CD8-positive, alpha-beta memory T cell (primary cell): ENCODE measurements at places on chromosomes 16 and 17.

- DNase-seq = no peak
Observed at GRCh38 chr17:20074489-20074888, 65.3 kb downstream of the SPECC1 start.

GRCh38 chr16:57863434-57864160, 61.3 kb upstream of the KIFC3 start:
- DNase-seq = no peak

GRCh38 chr17:7296189-7296861, 1.9 kb upstream of the YBX2 start:
- no peak for DNase-seq

DNA sequence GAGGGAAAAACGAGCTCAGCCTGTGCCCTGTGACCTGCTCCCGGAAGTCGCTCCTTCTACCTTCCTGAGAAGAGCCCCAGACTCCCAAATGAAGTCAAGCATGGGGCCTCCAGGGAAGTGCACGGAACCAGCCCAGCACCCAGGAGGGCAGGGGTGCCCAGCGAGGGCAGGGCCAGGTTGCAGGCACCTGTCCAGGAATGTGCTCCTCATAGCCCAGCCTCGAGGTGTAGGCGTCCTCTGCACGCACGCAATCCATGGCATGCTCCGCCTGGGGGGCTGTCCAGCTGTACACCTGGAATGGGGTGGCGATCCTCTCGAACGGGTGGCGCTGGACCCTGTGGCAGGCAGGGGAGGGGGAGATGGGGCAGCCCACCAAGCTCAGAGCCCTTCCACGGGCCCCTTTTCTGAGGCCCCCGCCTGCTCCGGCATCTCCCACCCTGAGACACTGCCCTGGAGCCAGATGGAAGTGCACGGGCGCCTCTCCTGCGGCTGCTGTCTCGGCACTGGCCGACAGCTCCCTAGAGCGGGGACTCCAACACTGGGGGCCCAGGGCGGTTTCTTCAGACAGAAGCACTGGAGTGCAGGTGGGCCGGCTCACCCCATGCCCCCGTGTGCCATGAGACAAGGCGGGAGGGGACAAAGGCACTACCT, 10.9 kb downstream of the CLUH start:
- peak; percentile 35 for DNase-seq

DNA sequence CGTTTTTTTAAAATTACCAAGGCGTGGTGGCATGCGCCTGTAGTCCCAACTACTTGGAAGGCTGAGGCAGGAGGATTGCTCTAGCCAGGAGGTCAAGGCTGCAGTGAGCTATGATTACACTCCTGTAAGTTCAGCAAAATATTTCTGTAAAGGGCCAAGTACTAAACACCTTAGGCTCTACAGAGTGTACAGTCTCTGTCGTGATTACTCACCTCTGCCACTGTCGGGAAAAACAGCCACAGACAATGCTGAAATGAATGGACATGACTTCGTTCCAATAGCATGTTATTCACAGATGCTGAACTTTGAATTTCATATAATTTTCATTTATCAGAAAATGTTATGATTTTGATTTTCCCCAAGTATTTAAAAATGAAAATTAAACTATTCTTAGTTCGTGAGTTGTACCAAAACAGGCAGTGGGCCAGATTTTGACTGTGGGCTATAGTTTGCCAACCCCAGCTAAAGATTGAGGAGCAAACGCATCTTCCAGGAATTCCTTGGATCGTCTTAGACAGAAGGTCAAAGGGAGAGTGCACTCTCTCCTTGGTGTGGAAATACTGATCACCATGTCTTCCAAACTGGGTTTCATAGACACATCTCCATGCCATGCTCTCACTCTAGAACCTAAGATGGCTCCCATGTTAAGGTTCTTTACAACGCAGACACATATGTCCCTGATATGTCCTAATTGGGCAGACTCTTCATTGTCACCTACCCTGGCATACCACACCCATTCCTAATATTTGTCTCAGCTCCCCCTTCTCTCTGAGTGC, 89.5 kb downstream of the MARF1 start:
- DNase-seq = no peak

GRCh38 chr17:58319173-58320162, 9.1 kb downstream of the TSPOAP1 start:
- DNase-seq = no peak

- no peak for DNase-seq
Observed at GRCh38 chr16:86756882-86757703, 178.7 kb downstream of the FOXL1 start.

DNA sequence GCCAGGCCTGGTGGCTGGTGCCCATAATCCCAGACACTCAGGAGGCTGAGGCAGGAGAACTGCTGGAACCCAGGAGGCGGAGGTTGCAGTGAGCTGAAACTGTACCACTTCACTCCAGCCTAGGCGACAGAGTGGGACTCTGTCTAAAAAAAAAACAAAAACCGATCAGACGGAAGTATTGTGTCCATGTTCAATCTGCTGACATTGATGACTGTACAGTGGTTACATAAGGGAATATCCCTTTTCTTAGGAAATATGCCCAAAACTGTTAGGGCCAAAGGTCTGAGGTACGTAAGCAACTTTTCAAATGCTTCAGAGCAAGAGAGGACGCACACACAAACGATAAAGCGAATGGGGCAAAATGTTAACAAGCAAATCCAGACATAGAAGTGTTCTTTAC, 69.8 kb upstream of the DNAH17 start:
- no peak for DNase-seq

DNA sequence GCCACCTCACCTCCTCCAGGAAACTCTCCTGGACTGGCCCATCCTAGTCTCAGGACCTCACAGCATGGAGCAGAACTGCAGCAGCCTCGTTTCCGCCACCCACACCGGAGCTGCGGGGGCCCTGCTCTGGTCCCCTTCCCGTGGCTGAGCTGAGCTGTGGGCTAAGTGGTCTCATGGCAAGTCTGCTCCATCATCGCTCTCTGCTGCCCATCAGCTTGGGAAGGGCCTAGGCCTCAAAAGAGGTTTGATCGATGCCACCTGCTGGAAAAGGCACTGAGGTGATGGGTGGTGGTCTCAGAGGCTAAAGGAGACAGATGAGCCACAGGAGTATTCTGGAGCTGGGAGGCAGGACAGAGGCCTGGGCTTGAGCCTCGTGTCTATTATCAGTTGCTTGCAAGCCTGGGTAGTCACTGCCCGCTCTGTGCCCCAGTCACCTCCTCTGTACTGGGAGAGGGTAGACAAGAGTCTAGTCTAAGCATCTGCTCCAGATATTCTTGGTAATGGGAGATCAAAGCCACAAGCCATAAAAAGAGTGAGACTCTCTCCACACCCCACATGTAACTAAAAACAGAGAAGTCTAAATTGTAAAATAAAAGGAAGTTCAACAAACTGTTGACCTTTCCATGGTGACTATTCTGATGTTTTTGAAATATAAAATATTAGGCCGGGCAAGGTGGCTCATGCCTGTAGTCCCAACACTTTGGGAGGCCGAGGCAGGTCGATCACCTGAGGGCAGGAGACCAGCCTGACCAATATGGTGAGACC, 1.6 kb downstream of the ITGAE start:
- no peak for DNase-seq

GRCh38 chr17:33511670-33512069, 218.6 kb upstream of the ASIC2 start:
- no peak for DNase-seq

- DNase-seq = no peak
Observed at GRCh38 chr17:65442250-65442649, 119.2 kb downstream of the AXIN2 start.

DNA sequence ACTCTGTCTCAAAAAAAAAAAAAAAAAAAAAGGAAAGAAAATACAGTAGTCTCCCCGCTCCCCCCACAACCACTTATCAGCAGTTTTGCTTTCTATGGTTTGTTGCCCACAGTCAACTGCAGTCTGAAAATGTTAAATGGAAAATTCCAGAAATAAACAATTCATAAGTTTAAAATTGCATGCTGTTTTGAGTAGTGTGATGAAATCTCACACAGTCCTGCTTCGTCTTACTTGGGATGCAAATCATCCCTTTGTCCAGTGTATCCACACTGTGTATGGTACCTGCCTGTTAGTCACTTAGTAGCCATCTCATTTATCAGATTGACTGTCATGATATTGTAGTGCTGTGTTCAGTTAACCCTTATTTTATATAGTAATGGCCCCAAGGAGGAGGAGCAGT, 41.5 kb downstream of the NF1 start:
- no peak for DNase-seq

DNA sequence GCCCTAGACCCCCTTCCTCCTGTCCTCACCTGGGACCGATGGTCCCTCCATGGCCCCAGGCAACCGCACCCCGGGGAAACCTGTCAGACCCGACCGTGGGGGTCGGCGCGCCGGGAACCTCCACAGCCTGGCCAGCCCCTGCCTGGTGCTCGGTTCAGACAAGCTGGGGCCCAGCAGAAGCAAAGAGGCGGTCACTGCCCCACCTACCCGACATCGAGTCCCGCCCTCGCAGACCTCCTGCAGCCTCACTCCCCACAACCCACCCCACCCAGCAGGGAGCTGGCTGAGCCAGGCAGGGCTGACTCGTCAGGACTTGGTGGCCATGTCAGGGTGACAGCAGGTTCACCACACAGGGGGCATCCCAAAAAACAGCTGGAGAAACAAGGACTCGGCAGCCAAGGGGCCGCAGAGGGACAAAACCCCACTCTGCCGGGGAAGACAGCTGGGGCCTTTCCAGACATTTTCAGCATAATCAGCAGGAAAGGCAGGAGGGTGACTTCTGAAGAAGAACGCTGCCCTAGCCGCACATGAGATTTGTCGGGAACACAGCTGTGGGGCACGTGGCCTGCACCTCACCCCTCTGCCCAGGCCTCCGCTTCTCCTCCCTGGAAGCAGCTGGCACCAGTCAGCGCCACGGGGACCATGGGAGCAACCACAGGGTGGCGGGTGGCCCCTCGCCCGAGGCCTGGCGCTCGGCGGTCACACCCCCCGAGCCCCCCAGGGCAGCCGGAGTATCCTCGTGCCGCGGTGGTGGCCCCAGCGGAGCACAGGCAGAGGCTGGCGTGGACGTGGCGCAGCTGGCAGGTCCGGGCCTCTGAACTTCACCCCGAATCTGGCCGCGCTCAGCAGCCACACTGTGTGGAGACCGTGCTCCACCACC, 22.9 kb downstream of the GNPTG start:
- no peak for DNase-seq

DNA sequence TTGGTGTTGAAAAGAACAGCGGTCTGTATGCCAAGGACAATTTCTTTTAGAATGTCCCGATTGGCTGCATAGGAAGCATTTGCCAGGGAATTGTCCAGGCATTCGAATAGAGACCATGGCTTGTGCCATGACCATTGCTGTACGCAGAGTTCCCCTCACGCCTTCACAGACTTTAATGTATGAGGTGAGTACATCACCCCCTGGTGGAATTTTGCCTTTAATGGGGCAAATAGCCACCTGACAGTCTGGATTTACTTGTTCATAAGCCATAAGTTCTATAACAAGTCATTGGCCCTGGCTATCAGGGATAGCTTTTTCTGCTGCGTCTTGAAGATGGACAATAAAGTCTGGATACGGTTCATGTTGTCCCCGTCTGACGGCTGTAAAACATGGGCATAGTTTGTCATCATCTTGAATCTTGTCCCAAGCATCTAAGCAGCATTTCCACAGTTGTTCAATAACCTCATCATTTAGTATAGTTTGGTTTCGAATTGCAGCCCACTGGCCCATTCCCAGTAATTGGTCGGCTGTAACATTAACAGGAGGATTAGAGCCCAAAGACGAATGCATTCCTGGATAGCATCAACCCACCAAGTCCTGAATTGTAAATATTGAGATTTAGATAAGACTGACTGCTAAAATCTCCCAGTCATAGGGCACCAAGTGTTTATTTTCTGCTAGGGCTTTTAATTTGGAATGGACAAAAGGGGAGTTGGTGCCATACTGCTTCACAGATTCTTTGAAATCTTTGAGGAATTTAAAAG, 67.7 kb upstream of the ARL4D start:
- DNase-seq = no peak

GRCh38 chr17:51118330-51119195, 2.1 kb downstream of the SPAG9 start:
- no peak for DNase-seq

DNA sequence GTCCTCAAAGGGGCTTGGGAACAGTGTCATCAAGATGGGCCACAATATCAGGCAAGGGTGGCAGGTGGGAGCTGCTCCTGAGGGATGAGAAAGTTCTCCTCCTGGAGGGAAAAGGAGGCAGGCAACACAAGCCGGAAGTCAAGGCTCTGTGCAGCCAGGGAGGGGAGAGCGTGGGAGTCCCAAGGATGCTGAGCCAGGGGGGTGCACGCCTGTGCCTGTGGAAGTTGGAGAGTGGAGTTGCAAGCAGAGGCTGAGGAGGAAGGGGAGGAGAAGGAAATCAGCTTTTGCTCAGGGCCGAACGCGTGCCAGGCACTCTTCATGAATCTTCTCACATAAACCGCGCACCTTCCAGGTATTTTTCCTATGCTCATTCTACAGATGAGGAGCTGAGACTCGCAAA, 7.4 kb upstream of the SLC13A2 start:
- no peak for DNase-seq

DNA sequence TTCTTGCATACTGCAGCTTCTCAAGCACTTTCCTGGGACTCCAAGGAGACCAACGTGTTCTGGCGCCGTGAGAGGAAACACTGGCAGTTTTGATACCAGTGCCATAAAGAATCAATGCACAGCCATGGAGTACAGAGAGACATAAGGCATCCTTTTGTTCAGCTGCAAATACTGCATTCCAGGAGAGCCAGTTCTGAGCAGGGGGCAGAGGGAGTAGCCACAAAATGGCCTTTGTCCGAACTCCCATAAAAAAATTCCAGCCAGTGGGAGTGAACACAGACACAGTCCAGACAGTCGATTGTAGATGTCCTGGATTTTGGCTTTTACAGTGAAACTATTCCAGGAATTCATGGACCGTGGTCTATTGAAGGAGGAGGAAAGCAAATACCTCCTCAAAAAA, 36.2 kb upstream of the TEKT3 start:
- DNase-seq = no peak

GRCh38 chr17:19301274-19301951, 61.1 kb downstream of the B9D1 start:
- no peak for DNase-seq

DNA sequence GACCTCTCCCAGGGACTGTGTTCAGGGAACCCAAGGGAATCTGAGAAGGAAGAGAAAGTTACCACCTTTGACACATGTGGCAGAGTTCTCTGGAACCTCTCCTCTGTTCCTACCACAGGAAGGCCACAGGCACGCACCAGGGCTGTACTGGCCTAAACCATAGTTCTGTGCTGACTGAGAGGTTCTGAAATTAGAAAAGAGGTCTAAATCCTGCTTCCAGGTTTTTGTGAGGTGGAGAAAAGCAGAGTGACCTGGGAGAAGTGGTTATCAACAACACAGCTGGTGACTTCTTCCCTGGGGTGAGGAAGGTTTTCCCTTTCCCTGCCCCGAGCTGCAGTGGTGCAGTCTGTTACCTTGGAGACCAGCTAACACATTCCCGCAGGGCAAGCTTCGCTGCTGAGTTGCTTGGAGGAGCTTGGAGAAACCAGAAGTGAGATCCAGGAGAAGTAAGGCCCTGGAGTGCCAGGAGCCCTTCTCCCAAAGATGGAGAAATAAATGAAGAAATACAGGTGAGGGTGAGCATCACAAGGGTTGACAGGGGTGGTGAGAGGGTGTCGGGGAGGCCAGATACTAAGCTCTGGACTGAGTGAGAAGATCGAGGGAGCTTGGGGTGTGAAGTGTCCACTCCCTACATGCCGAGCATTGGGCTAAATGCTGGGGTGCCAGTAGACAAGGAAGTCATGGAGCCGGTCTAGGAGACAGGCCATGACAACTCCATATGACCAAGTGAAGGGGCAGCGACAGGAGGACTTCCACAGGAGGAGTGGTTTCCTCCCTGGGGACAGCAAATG, at the start of gene VWA3A:
VWA3A (plus strand) TSS at position 399 of the 791 bp plus-strand sequence; CDS start at position 496, 97 bp downstream.
- no peak for DNase-seq
